ENCODE measurements at places on chromosomes 16 and 17.

DNA sequence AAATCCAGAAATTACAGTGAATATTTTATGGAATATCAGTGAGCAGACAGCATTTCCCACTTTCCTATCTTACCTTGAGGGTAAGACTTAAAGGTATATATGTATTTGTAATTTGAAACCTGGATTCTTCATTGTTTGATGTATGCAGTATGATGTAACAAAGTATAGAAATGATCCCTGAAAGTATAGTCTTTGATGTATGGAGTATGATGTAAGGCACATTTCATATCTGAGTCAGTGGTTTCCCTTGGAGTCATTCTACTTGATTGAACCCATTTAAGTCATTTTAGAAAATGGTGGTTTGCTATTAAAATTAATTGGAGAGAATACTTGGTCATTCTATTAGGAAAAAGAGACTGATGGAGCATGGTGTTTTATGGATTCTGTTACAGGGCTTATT is 10.1 kb downstream of the AMZ2 start:
- DNase-seq, result no peak

DNA sequence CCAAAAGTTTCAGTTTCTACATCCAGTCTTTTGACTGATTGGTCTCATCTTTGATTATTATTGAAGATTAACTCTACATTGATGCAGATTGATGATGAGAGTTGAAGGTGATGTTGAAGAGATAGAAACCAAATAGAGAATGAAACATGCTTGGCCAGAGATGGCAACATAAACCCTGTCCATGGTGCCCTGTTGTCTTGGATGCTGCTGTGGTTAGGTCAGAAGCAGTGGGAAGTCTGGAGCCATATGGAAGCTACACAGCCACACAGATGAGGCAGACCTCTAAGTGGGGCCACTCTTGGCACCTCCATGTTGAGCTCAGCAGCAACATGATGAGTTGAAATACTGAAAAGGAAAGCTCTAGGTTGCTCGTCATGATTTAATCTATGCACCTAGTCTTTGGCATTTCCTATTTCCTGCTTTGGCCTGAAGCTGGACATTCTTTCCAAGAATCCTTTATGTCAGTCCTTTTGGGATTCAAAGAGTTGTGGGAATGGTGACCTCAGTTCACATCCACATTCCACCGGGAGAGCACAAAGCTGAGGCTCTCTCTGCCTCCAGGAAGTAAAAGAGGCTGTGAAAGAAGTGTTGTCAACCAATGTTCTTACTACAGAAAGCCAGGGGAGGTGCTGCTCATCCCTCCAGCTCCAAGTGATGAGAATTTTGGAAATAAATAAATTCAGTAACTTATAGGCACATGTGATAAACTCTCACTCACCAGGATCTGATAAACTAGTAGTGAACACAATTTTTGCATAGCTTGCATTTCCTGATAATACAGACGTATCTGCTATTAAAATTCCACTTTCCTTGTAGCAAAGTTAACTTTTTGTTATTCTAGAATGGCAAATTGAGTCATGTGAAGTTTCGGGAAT is 127.7 kb upstream of the MAF start:
- DNase-seq, result no peak

DNA sequence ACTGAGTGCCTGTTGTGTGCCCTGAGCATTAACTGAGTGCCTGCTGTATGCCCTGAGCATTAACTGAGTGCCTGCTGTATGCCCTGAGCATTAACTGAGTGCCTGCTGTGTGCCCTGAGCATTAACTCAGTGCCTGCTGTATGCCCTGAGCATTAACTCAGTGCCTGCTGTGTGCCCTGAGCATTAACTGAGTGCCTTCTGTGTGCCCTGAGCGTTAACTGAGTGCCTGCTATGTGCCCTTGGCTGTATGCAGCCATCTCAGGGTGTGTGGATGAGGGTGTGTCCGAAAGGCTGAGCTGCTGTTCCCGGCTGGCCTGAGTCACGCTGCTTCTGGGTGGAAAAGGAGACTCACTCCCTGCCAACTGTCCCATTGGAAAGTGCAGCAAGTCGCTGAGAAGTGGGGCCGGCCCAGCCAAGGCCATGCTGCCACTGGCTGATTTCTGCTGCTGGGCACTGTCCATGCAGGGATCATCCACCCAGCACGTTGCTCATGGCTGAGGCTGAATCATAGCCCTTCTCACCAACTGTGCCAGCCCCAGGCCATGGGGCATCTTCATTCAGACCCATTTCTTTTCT is 113.8 kb downstream of the OR1D5 start:
- DNase-seq, result no peak

DNA sequence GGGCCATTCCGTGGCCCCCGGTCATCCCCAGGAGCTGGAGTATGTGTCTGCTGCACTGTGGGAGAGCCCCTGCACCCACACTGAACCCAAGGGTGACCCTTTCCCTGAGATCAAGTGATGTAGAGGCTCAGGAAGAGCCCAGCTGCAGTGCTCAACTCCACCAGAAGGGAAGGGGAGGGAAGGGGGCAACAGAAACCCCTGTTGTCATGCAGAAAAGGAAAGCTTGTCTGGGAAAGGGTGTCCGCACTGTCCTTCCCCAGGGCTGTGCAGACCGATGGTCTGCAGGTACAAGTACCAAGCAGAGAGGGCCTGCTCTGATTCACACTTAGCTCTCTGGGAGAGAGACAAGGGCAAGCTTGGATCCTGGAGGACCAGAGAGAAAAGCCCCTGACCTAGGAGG is 45.7 kb upstream of the TOB1 start:
- no peak for DNase-seq

Measured in type B pancreatic cell (in vitro differentiated cells).